ENCODE measurements at places on chromosomes 2 and 18. TPM values are rescaled to one million over a fixed set of nuclear protein-coding genes. Genes with fewer than 3 reads are reported as not detected.

DNA sequence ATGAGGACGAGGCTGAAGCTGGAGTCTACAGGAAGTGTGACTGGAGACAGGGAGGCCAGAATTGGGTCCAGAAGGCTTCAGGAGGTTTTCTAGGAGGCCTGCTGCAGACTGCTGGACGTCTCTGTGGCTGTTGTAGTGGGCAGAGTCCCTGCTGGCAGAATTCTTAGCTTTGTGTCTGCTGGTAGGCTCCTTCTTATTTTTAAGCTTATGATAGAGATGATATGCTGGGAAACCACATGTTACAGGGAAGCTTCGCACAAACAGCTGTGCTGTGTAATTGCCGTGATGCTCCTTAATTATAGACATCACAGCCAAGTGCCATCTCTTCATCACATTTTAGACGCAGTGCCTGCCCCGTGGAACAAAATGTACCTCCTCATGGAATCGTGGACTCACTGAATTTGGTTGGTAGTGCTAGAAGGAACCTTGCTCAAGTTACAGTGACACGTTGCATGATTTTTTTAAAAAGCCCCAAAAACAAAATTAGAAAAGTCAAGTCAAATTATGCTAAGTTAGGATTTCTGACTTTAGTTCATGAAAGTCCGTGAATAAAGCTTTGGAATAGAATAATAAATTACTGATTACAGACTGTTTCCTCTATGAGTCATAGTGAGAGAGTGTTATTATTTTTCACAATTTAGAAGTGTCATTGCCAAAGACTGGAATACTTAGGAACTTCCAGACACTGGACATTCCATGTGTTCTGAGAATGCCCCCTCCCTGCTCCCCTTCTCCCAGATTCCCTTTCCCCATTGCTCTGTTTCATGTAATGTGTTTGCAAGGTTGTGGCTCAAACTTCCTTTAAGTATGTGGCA is 144.1 kb downstream of the FHOD3 start:
- no peak overlapping the region for H3K4me3 ChIP-seq
- peaks cover 58% of the 10 kb centered on the region for H3K27me3 ChIP-seq
- no peaks in the 10 kb centered on the region for H3K4me1 ChIP-seq
- H3K36me3 ChIP-seq: peaks cover 4% of the 10 kb centered on the region

LONRF2 gene
- total RNA-seq: 0.12 TPM

DNA sequence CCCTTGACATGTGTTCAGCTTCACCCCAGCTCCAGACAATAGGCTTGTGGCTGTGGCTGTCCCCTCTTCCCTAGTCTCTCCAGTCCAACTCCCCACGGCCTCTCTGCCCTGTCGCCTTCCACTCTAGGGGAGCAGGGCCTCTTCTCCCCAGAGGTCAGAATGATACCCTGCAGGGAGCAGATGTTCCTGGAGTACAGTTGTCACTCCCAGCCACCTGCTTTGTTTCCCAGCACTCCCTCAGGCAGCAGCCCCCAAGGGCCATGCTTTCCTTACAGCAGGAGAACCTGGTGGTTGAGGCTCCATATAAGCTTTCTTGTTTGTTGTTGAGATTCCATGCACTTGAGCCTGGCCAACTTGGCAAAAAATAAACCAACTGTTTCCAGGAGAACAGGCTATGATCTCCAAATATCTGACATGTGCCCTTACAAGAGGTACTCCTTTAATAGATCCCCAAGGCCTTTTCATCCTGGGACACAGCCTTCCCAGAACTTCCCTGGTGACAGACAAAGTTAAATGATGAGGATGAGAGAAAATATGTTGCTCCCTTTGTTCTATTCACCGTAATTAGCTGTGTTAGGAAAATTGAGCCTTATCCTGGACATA is 45.1 kb downstream of the DPYSL5 start:
- H3K27ac ChIP-seq: no peak overlapping the region
- peaks cover 38% of the 10 kb centered on the region for H3K27me3 ChIP-seq
- DNase-seq: no peak
- no peak overlapping the region for H3K4me3 ChIP-seq
- peaks cover 4% of the 10 kb centered on the region for H3K36me3 ChIP-seq

DNA sequence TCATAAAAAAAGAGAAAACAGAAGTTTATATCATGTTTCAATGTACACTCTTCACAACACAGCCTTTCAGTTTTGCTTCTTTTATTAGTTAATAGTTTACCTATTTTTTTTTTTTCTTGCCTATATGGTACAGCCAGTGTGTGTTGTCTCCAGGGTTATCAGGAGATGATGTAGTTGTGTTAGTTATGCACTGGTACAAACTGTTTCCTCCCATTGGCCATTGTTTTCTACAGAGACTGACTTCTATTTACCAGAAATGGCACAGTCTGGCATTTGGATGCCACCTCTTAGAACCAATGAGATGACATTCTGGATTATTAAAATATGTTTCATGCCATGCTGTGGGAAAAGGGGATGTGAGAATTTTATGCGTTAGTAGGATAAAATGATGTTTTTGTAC is 339.4 kb downstream of the PLCL1 start:
- H3K27me3 ChIP-seq: no peaks in the 10 kb centered on the region
- DNase-seq: no peak
- peak overlapping the region; percentile 56 for H3K27ac ChIP-seq
- peaks cover 9% of the 10 kb centered on the region for H3K36me3 ChIP-seq
- no peak overlapping the region for H3K4me3 ChIP-seq

- peak overlapping the region; percentile 2 for H3K27ac ChIP-seq
- peaks cover 25% of the 10 kb centered on the region for H3K4me1 ChIP-seq
- H3K36me3 ChIP-seq: peaks cover 4% of the 10 kb centered on the region
- H3K27me3 ChIP-seq: peaks cover 5% of the 10 kb centered on the region
- no peak for DNase-seq
- no peak overlapping the region for H3K4me3 ChIP-seq
Measured at GRCh38 chr2:207330912-207331311, 165.2 kb upstream of the KLF7 start.
